ENCODE measurements at places on chromosomes 1 and 21.

DNA sequence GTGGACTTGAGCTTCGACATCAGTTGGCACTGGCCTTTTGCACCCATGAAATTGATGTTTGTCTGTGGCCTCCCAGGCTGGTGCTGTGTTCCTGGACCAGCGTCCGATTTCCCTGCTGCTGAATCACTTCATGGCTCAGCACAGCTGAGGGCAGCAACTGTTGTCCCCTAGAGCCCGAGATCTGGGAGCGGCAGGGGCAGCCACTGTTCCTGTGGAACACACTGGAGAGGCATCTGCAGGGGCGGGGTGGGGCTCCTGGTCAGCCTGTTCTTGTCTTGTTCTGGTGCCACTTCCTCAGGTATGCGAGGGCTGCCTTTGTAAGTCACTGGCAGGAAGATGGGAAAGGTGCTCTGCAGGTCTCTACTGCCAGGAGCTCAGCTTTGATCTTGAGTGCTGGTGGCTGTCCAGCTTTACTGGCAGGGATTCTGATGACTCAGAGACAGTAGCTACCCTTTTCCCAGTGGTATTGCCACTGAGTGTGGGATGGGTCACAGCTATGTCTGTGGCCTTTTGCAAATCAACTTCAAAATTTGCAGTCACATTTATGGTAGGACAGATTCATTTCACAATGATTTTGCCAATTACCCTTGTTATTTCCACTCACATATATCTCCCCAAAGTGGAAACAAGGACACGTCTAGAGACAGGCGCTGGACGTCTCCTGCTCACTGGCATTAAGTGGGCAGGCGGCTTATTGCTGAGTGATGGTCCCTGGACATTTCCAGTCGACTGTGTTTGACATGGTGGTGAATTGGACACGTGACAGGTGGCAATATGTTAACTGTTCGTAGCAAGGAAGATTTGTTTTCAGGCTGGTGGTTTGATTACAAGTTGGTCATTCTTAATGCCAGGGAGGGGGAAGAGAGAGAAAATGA lies 15.3 kb downstream of the AGPAT3 start:
- no peaks in the 10 kb centered on the region for H3K27me3 ChIP-seq
- H3K36me3 ChIP-seq, result peaks cover 13% of the 10 kb centered on the region
- H3K27ac ChIP-seq, result no peak overlapping the region
- peaks cover 61% of the 10 kb centered on the region for H3K4me1 ChIP-seq
- no peak overlapping the region for H3K4me3 ChIP-seq

- H3K36me3 ChIP-seq, result peaks cover 2% of the 10 kb centered on the region
- H3K4me1 ChIP-seq, result peaks cover 57% of the 10 kb centered on the region
- peaks cover 85% of the 10 kb centered on the region for H3K27me3 ChIP-seq
- H3K4me3 ChIP-seq, result peak overlapping the region; percentile 73
- peak overlapping the region; percentile 41 for H3K27ac ChIP-seq
Measured at GRCh38 chr1:50424045-50424883, 1.0 kb upstream of the DMRTA2 start.

- peaks cover 46% of the 10 kb centered on the region for H3K36me3 ChIP-seq
- H3K27ac ChIP-seq, result peak overlapping the region; percentile 49
- no peak overlapping the region for H3K4me3 ChIP-seq
- peaks cover 28% of the 10 kb centered on the region for H3K4me1 ChIP-seq
Measured at GRCh38 chr1:172588296-172589291, 55.6 kb downstream of the SUCO start.

GRCh38 chr1:35047188-35047858 lies 15.6 kb upstream of the ZMYM6 start:
- H3K27ac ChIP-seq, result no peak overlapping the region
- no peak for DNase-seq
- no peaks in the 10 kb centered on the region for H3K36me3 ChIP-seq
- H3K4me1 ChIP-seq, result no peaks in the 10 kb centered on the region
- H3K27me3 ChIP-seq, result no peaks in the 10 kb centered on the region
- H3K4me3 ChIP-seq, result no peak overlapping the region

- peak overlapping the region; percentile 84 for H3K27ac ChIP-seq
- peaks cover 48% of the 10 kb centered on the region for H3K4me1 ChIP-seq
- peak overlapping the region; percentile 80 for H3K4me3 ChIP-seq
Measured at GRCh38 chr21:35529171-35529863, 480.2 kb upstream of the RUNX1 start.

DNA sequence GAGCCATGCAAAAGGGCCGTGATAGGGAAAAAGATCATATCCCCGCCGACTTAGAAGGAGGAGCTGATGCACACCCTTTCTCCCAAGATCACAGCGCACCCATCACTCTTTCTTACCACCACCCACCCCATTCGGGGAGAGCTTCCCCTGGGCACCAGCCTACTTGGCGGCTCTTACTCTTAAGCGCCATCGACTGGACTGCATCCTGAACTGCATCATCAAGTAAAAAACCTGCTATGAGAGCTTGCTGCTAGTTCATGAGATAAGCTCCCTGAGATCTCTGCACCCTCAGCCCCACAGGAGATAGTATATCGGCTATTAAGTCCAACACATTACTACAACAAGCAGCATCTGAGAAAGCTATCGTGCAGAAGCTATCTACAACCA lies 125.1 kb downstream of the BARHL2 start:
- H3K36me3 ChIP-seq, result no peaks in the 10 kb centered on the region
- H3K27ac ChIP-seq, result no peak overlapping the region
- H3K4me3 ChIP-seq, result no peak overlapping the region
- H3K27me3 ChIP-seq, result peaks cover 17% of the 10 kb centered on the region

GRCh38 chr1:226349801-226350518 lies 41.0 kb upstream of the LIN9 start:
- no peaks in the 10 kb centered on the region for H3K36me3 ChIP-seq
- no peak overlapping the region for H3K4me3 ChIP-seq
- no peak overlapping the region for H3K27ac ChIP-seq
- no peaks in the 10 kb centered on the region for H3K27me3 ChIP-seq
- no peaks in the 10 kb centered on the region for H3K4me1 ChIP-seq

DNA sequence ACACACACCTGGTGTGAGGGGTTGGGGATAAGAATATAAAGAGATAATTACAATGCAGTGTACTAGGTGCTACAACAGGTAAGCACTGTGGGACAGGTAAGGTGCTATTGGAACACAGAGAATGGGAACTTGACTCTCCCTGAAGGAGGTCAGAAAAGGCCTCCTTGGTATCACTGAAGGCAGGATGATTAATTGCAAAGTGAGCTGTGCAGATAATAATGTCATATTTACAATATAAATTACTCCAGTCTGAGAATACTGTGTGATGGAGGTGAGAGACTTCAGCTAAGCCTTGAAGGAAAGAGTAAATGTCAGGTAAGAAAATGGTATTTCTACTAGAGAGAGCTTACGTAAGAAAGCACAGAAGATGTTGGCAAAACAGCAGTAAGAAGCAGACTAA lies 91.6 kb downstream of the EPS15 start:
- H3K27me3 ChIP-seq, result no peaks in the 10 kb centered on the region
- H3K27ac ChIP-seq, result no peak overlapping the region
- H3K36me3 ChIP-seq, result peaks cover 41% of the 10 kb centered on the region

GRCh38 chr1:25042331-25043227 lies 112.5 kb upstream of the RUNX3 start:
- no peaks in the 10 kb centered on the region for H3K36me3 ChIP-seq
- peaks cover 3% of the 10 kb centered on the region for H3K27me3 ChIP-seq
- no peak for DNase-seq
- H3K4me1 ChIP-seq, result peaks cover 4% of the 10 kb centered on the region
- H3K27ac ChIP-seq, result no peak overlapping the region

DNA sequence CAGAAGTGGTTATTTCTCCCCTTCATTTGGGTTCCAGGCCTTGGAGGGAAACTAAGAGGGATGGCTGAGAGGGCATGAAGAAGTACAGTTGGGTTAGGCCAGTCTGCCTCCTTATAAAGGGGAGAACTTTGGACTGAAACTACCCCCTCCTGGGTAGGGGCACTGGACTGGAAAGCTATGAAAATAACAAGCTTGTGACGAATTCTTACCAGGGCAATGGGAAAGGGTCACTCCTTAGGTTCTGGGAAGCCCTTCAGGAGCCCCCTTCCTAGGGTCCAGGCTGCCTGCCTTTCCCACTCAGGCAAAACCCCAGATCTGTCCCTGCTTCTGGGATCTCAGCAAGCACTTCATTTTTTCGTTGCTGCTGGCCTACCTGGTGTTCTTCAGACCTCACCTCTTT lies 9.8 kb upstream of the P3R3URF start:
- peaks cover 8% of the 10 kb centered on the region for H3K36me3 ChIP-seq
- H3K27ac ChIP-seq, result no peak overlapping the region
- H3K27me3 ChIP-seq, result no peaks in the 10 kb centered on the region
- no peak overlapping the region for H3K4me3 ChIP-seq
- DNase-seq, result no peak

GRCh38 chr1:104467590-104467989 lies 717.9 kb downstream of the AMY1C start:
- no peak for DNase-seq
- no peaks in the 10 kb centered on the region for H3K27me3 ChIP-seq
- no peak overlapping the region for H3K27ac ChIP-seq
- H3K36me3 ChIP-seq, result no peaks in the 10 kb centered on the region
- no peaks in the 10 kb centered on the region for H3K4me1 ChIP-seq

DNA sequence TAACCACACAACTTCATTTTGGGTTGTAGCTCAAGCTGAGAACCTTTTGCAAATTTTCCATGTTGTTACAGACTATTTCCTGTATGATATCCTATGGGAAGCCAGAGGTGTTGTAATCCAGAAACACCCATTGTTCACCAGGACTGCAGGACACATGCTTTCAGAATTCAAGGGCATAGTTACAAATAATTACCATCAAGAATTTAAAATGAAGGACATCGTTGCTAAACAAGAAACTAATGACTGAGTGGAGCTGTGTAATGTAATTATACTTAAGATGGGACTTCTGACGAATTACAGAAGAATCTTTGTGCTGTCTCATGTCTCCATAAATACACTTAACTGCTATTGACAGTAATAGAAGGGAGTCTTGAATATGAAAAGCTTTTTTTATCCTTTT lies 47.6 kb upstream of the HOOK1 start:
- H3K27me3 ChIP-seq, result no peaks in the 10 kb centered on the region
- H3K27ac ChIP-seq, result no peak overlapping the region
- DNase-seq, result no peak
- H3K4me1 ChIP-seq, result no peaks in the 10 kb centered on the region

- no peak overlapping the region for H3K4me3 ChIP-seq
- no peaks in the 10 kb centered on the region for H3K27me3 ChIP-seq
- no peaks in the 10 kb centered on the region for H3K4me1 ChIP-seq
- no peak for DNase-seq
- H3K36me3 ChIP-seq, result no peaks in the 10 kb centered on the region
Measured at GRCh38 chr1:62384276-62385005, 52.4 kb upstream of the USP1 start.

GRCh38 chr1:55474168-55474786 lies 259.1 kb upstream of the USP24 start:
- H3K4me1 ChIP-seq, result no peaks in the 10 kb centered on the region
- H3K27ac ChIP-seq, result no peak overlapping the region
- no peak overlapping the region for H3K4me3 ChIP-seq
- no peak for DNase-seq
- peaks cover 22% of the 10 kb centered on the region for H3K27me3 ChIP-seq

All from activated CD4-positive, alpha-beta memory T cell treated with anti-CD3 and anti-CD28 coated beads for 36 hours (primary cell).